T-cell (primary cell): ENCODE measurements at places on chromosomes 4 and X.
A peak's percentile ranks its signal among the peaks of the same experiment; 100 is the strongest.

DNA sequence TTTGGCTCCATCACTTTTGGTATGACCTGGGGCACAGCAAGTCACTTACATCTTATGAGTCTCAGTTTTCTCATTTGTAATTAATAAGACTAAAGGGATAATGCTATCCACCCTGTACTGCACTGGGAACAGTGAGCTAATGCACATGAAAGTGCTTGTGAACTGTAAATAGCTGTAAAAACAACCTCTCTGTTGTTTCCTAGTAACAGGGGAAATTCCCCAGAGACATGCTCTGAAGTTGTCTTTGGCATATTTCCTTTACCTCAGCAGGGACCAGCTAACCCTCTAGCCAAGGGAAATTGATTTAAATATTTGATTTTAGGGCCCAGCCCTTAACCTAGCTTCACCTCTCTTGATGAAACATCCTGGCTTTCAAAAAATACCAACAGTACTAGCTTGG is 6.1 kb upstream of the CYSLTR1 start:
- H3K36me3 ChIP-seq: no peaks in the 10 kb centered on the region
- peak overlapping the region; percentile 76 for H3K27ac ChIP-seq
- H3K4me1 ChIP-seq: peaks cover 12% of the 10 kb centered on the region

DNA sequence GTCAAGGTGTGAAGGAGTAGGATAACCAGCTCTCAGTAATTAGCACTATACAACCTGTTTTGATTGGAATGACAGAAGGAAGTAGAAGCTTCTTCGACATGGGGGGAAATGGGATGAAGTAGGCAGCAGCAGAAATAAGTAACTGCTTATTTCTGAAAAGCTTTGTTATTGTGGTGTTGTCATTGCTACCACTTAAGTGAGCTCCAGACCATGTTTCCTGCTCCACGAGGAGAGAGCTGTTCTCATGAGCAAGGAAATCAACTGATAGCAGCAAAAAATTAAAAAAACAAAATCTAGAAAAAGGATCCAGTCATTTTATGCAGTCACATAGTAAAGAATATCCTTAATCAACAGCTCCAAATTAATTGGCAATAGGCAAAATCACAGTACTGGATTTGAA is 106.1 kb upstream of the TLL1 start:
- H3K4me3 ChIP-seq: no peak overlapping the region
- no peak overlapping the region for H3K27ac ChIP-seq
- no peaks in the 10 kb centered on the region for H3K27me3 ChIP-seq
- no peak for DNase-seq

- H3K4me3 ChIP-seq: no peak overlapping the region
- H3K27me3 ChIP-seq: no peaks in the 10 kb centered on the region
- no peaks in the 10 kb centered on the region for H3K4me1 ChIP-seq
Measured at GRCh38 chr4:53852343-53852742, 212.1 kb downstream of the CHIC2 start.

DNA sequence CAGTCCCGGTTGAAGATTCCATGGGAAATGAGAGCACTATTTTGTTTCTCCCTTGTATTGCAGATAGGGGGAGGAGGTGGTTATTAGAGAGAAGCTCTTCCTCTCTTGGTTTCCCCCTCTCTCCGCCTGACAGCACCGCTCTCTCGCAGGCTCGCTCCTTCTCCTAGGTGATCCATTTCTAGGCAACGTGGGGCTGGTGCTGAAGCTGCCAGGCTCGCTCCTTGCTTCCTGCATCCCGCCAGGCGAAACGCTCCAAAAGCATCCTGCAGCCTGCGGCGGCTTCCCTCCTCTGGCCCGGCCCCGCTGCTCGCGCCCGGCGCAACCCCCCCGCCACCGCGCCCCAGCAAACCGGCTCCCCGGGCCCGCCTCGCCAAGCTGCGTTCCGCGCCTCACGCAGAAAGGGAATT is at the start of gene GRID2:
TSS of gene GRID2 (plus strand) at position 346 of the 407 bp plus-strand sequence.
- no peak within 1 kb of the TSS for H3K27ac ChIP-seq
- DNase-seq: no peak
- no peaks in the 10 kb centered on the region for H3K4me1 ChIP-seq
- H3K27me3 ChIP-seq: peaks cover 21% of the 10 kb centered on the region
- H3K4me3 ChIP-seq: no peak within 1 kb of the TSS

- H3K27ac ChIP-seq: no peak overlapping the region
- H3K4me1 ChIP-seq: no peaks in the 10 kb centered on the region
- H3K36me3 ChIP-seq: no peaks in the 10 kb centered on the region
- H3K27me3 ChIP-seq: no peaks in the 10 kb centered on the region
Measured at GRCh38 chr4:137688651-137689050, 156.4 kb upstream of the PCDH18 start.

DNA sequence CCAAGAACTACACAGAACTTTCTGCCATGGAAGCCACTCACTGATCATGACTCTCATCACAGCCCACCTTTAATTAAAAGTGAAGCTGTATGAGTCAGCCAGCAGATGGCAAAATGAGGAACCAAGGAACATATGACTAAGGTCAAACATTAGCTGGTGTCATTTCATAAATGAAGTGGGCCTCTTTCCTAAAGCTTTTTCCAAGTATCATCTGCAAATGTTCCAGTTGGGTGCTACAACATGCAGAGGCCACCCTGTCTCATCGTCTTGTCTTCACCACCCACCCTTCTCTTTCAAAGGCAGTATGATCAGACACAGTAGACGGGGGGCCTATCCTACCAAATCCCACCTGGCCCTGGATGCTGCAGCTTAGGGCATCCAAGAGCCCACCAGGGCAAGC is 9.2 kb upstream of the EOLA1 start:
- H3K4me3 ChIP-seq: no peak overlapping the region
- no peaks in the 10 kb centered on the region for H3K27me3 ChIP-seq
- DNase-seq: no peak
- H3K27ac ChIP-seq: no peak overlapping the region
- H3K36me3 ChIP-seq: peaks cover 4% of the 10 kb centered on the region
- H3K4me1 ChIP-seq: no peaks in the 10 kb centered on the region

- peaks cover 7% of the 10 kb centered on the region for H3K4me1 ChIP-seq
- H3K4me3 ChIP-seq: no peak overlapping the region
Measured at GRCh38 chr4:38612646-38613414, 51.2 kb upstream of the KLF3 start.

DNA sequence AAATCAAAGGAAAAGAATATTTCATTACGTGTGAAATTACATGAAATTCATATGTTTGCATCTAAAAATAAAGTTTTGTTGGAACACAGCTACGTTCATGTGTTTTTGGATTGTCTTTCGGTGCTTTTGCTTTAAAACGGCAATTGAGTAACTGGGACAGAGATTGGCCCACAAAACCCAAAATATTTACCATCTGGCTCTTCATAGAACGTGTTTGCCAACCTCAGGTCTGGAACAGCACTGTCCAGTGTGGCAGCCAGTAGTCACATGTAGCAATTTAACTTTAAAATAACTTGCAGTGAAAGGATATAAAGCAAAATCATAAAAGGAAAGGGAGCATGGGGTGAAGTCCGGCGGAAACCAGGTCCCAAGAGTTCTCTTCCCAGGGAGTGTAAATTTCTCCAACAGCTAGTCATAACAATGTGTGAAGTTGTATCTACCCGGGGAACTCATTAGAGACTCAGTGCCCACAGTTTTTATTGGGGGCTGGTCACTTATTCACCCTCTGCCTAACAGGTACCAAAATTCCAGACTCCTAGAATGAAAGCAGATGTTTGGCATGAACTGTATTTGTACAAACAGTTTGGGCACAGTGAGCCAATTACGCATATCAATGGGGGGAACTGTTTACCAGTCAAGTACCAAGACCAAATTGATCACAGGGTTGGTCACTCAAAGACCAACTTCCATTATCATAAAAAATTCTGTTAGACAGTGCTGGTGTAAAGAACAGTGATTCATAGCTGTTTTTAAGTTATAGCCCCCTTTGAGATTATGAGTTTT is 10.3 kb downstream of the OCIAD1 start:
- H3K36me3 ChIP-seq: peaks cover 54% of the 10 kb centered on the region
- H3K27ac ChIP-seq: no peak overlapping the region
- H3K27me3 ChIP-seq: no peaks in the 10 kb centered on the region
- H3K4me3 ChIP-seq: no peak overlapping the region
- H3K4me1 ChIP-seq: no peaks in the 10 kb centered on the region

DNA sequence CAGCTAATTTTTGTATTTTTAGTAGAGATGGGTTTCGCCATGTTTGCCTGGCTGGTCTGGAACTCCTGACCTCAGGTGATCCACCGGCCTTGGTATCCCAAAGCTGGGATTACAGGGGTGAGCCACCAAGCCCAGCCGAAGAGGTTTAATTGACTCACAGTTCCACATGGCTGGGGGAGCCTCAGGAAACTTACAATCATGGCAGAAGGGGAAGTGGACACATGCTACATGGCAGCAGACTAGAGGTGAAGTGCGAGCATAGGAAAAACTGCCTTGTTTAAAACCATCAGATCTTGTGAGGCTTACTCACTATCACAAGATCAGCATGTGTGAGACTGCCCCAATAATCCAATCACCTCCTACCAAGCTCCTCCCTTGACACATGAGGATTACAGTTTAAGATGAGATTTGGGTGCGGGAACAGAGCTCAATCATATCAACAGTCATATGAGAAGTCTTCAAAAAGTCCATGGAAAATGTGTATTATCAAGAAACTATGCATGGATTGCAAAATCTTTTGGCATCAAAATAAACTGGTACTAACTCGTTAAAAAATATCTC is 25.8 kb upstream of the RPL39 start:
- no peak overlapping the region for H3K27ac ChIP-seq
- no peak for DNase-seq
- no peak overlapping the region for H3K4me3 ChIP-seq
- H3K4me1 ChIP-seq: peaks cover 7% of the 10 kb centered on the region
- no peaks in the 10 kb centered on the region for H3K36me3 ChIP-seq

DNA sequence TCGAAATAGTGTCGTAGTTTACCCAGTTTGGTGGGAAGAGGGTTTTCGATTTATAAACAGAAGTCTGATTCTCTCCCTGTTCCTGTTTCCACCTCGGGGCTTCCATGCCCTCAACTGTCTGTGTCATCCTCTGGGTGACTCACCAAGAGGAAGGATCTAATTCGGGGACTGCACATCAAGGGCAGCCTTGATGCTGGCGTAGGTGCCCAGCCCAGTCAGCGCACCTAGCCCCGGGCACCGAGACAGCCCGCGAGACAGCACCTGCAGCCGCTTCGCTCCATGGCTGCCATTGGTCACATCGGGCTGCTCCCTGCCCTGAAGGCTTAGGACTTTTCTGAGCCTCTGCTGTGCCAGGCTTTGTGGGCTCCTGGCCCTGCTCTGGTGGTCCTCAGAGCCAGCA is 7.7 kb downstream of the ABCD1 start:
- peaks cover 6% of the 10 kb centered on the region for H3K36me3 ChIP-seq
- no peak for DNase-seq

- no peak for DNase-seq
- no peaks in the 10 kb centered on the region for H3K36me3 ChIP-seq
- no peaks in the 10 kb centered on the region for H3K4me1 ChIP-seq
- no peak overlapping the region for H3K27ac ChIP-seq
- H3K27me3 ChIP-seq: peaks cover 5% of the 10 kb centered on the region
Measured at GRCh38 chr4:54173281-54173912, 55.7 kb upstream of the PDGFRA start.

GRCh38 chr4:184978211-184978610 is 40.1 kb upstream of the HELT start:
- no peak overlapping the region for H3K27ac ChIP-seq
- H3K4me3 ChIP-seq: no peak overlapping the region
- no peaks in the 10 kb centered on the region for H3K36me3 ChIP-seq
- peaks cover 22% of the 10 kb centered on the region for H3K27me3 ChIP-seq

- no peaks in the 10 kb centered on the region for H3K27me3 ChIP-seq
- no peaks in the 10 kb centered on the region for H3K4me1 ChIP-seq
- no peak overlapping the region for H3K4me3 ChIP-seq
- no peak for DNase-seq
- H3K36me3 ChIP-seq: no peaks in the 10 kb centered on the region
Measured at GRCh38 chr4:125505621-125506020, 190.9 kb downstream of the FAT4 start.

DNA sequence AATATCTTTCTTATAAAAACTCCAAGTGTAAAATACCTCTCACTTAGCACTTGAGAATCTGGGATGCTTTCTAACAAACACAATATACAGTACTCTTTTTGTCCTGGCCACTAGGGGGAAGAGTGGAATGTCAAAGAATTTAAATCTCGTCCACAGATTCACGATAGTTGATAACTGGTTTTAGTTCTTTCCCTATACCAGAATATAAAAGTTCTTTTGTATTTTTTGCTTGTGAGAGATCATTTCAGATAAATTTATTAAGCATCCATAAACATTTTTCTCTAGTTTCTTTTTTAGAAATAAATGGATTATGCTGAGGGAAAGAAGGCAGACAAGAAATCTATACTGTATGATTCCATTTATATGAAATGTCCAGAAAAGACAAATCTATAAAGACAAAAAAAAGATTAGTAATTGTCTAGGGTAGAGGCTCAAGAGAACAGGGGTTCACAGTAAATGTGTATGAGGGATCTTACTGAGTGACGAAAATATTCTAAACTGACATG is 50.4 kb downstream of the MGARP start:
- H3K27me3 ChIP-seq: no peaks in the 10 kb centered on the region
- no peak overlapping the region for H3K27ac ChIP-seq
- H3K4me3 ChIP-seq: no peak overlapping the region

DNA sequence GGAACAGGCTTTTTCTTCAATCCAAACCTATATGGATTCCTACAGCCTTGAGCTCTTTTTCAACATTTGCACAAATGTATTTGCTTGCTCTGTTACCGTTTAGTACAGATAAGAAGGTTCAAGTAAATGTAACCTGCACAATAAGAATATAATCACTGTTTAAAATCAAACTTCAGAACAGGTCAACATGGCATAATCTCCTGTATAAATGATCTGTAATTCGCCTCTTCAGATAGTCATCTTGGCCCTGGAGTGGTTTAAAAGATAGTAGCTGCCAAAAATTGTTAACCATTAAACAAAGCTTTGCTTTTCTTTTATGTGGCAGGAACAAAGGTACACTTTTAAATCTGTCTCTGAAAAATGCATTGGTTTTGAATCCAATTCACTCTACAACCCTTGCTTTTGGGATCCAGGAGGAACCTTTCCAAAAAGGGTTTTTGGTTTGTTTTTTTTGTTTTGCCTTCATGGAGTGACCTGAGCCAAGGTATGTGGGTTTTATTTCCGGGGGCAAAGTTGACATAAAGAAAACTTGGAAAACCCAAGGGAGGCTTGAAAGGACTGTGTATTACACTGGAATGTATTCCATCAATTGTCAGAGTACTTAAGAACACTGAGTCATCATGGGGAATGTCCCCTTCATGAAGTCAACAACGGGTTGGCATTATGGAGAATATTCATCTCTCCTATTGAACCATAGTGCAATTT is 210.4 kb upstream of the HCCS start:
- no peak overlapping the region for H3K4me3 ChIP-seq
- H3K36me3 ChIP-seq: no peaks in the 10 kb centered on the region
- no peaks in the 10 kb centered on the region for H3K4me1 ChIP-seq
